ENCODE measurements at places on chromosomes 12 and 14.

GRCh38 chr12:41277100-41277945 is 89.2 kb downstream of the PDZRN4 start:
- ATAC-seq = no peak

- ATAC-seq = no peak
These were observed 467.8 kb downstream of the LRIG3 start for GRCh38 chr12:58452546-58452945.

DNA sequence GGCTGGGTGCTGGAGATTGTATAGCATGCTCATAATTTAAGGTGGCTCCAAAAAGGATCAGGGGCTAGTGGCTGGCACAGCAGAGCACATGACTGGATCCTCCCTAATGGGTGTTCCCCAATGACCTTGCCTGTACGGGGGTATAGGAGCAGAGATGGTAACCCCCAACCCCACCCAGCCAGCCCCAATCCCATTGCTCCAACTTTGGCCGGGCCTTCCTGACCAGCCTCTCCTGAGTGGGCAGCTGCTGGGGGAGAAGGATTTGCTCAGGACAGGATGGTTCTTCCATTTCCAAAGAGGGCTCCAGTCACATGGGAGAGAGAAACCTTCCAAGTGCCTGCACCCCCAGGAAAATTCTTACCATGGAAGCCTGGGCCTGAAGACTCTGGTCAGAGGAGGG is 15.3 kb upstream of the NR4A1 start:
- no peak for ATAC-seq

DNA sequence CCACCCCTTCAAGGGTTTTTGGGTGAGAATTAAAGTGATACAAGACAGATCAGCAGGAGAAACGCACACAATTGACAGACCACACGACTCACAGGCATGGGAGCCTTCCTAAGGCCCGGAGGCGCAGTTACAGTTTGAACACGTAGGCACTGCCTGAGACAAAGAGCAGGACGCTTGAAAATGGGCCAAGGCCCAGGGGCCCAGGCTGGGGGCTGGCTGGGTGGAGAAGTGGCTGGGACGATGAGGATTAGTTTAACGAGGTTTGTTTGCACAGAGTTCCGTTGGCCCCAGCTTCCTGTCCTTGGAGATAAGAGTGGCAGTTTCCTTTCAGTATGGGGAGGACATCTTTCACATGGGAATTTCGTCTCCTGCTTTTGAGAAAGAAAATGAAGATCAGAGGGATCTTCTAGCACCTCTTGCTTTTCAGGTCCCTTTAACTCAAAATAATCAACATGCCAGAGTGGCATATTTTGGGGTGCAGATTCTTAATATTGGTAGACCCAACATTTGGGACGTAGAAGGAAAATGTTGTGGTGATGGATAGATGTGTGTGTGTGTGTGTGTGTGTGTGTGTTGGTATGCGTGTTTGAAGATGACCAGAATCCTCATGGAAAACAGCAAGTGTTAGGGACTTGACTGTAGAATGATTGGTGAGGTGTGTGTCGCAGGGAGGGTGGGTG is 44.6 kb downstream of the DLK1 start:
- ATAC-seq = no peak

DNA sequence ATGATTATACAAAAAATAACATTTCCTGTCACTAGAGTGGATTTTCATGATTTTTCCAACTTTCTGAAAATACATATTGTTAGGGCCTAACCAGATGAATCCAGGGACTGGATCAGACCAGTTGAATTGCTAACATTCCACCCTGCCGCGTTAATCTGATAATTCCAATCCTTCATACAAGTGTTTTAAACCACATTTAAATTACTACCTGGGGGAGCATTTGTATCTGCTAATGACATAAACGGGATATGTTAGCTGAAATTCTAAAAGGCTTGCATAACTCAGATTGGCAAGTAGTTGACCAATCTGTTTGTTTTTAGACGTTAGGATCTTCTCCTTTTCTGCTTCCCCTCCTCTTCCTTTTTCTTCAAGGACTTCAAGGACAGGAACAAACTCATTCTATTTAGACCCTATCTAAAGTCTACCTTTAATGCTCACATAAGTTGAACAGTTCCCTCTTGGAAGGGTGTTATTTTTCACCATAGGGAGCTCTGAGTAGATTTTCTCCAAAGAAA is 239.0 kb downstream of the ADAMTS20 start:
- no peak for ATAC-seq

Measured in activated CD4-positive, CD25-positive, alpha-beta regulatory T cell treated with anti-CD3 and anti-CD28 coated beads, Interleukin-2, amount 50 U/mL, for 24 hours (primary cell).